ENCODE measurements at places on chromosomes 2 and 18.

DNA sequence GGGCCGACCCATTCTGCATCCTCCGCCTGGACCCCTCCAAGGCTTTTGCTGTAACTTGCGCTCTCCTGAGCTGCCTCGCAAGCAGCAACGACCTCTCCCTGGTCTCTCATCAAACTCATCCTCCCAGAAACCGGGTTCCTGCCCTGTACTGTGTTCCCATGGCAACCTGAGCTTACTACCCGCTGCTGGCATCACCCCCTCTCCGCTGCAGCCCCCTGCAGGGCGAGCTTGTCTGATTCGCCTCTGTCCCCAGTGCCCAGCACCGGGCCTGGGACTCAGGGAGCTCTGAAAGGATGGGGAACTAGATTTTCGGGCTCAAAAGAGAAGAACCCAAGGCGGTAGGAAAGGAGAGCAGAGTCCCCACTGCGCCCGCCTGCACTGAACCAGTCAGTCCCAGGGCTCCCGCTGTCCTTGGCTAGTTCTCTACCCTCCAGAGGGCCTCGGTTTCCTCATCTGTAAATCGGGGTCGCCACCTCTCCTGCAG, 463 bp downstream of the HS1BP3 start:
- peak; percentile 42 for DNase-seq

- peak; percentile 87 for DNase-seq
These were observed at the start of gene DHRS9 for GRCh38 chr2:169069341-169069740. TSS of gene DHRS9 (plus strand) at chr2:169069563. CDS start at chr2:169081582, 12,019 bp downstream.

DNA sequence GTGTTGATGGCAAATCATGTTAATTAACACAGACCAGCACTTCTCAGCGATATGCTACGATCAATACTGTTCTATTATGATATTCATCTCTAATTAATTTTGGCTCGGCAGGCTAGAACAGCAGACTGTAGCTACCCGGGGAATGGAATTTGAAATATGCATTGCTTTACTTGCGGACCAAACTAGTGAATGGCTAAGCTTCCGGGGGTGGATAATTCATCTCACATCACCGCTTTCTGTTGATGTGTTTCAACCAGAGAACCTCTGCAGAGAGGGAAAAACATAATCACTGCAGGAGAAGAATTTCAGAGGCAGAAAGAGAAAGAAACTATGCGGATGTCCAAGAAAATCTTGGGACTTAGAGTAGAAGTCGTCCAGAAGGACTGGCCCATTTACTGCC, 490.9 kb downstream of the STK39 start:
- DNase-seq: peak; percentile 7

DNA sequence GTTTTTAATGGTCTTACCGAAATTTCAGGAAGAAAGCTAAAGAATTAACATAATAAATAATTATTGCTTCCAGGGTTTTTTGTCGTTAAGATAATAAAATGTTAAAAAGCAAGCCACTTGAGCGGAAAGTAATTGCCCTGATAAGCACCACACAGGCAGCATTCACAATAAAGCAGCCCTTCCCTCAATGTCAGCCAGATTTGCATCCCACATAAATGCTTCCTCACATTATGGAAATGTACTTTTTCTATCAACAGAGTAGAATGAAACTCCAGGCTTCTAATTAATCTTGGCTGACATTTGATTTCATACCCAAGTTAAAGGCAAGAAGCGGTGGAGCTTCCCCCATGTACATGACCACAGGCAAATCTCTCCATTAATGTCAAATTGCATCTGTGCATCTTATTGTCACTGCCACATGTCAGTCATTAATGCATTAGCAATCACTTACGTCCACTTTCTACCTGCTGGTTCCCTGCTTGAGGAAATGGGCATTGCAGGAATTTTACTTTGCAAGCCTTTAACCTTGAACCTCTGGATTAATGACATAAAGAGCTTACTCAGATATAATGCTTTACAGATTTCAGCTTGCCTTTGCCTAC, 26.2 kb downstream of the PTPRM start:
- no peak for DNase-seq

GRCh38 chr2:21096458-21096857, 27.3 kb upstream of the TDRD15 start:
- no peak for DNase-seq

DNA sequence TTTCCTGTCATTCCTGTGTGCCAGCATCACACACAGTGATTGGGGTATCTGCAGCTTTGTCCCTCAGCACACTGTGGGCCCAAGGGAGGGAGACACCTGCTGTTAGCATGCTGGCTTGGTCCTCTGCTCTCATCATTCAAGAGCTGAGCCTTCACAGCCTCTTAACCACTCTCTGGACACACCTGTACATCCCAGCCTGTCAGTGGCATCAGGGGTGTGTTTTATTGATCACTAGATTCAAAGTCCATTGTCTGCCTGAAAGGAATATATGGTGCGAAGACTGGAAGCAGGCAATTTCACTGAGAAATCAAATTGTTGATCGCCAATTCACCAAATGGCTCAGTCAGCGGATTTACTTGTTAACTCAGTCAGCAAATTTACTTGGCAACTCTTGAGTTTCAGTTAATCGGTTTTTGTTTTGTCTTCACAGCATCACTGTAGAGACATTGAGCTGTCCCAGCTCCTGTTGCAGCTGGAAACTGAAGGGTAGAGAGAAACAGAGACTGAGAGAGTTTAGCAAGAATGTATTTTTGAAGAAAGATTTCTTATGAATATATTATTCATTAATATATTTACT, 56.3 kb upstream of the TMEM200C start:
- no peak for DNase-seq

DNA sequence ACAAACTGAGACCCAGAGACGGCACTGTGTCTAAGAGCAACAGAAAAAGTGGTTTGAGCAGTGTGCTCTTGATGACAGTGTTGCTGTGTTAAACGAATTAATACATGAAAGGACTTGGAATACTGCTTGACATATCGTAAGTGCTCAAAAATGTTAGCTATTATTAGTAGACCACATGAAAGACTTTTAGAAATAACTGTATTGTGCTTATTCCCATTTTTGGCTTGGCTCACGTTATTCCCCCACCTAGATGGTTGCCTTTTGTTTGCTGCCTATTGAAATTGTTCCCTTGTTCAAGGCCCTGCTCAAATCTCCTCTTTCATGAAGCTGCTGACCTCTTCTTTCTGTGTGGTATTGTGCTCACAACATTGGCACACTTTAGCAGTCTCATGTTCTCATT, 27.8 kb upstream of the C2orf74 start:
- no peak for DNase-seq

- peak; percentile 2 for DNase-seq
These were observed 382.8 kb downstream of the GPD2 start for GRCh38 chr2:156818944-156819343.

- DNase-seq: no peak
These were observed 69.2 kb downstream of the TNS1 start for GRCh38 chr2:217933617-217933993.

- DNase-seq: no peak
These were observed 100.2 kb downstream of the DYNC1I2 start for GRCh38 chr2:171787333-171788072.

- DNase-seq: no peak
These were observed 12.0 kb downstream of the PCARE start for GRCh38 chr2:29062371-29062770.

- DNase-seq: no peak
These were observed 97.0 kb upstream of the PTPRM start for GRCh38 chr18:7470101-7470500.

GRCh38 chr2:216078776-216079175, 2.8 kb downstream of the PECR start:
- no peak for DNase-seq

GRCh38 chr18:36442717-36443116, 145.2 kb downstream of the FHOD3 start:
- no peak for DNase-seq

- DNase-seq: no peak
These were observed 69.9 kb downstream of the RHOB start for GRCh38 chr2:20516646-20517341.

- no peak for DNase-seq
These were observed 619 bp upstream of the MSH6 start for GRCh38 chr2:47782381-47782670.

DNA sequence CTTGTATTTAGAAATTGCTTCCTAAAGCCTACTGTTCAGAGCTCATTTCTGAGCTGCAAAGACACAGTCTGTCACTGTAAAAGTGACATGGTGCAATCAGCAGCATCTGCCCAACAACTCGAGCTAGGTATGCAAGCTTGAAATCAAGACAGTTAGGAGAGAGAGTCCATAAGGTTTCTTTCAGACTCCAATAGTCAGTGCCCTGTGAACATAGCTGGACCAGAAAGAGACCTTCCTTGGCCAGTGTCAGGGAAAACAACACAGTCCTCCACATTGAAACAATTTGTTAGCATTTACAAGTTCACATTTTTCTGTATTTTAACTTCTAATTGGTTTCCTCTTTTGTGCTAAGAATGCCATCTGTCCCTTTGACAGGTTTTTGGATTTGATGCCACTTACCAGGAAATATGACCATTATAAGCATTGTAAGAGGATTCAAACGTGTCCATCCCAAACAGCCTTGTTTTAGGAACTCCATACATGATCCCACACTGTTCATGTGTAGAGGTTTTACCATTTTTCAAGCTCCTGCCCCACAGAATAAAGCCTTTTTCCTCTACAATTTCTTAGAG, 8.9 kb upstream of the MYCN start:
- DNase-seq: no peak

- no peak for DNase-seq
These were observed 500.9 kb downstream of the BCL11A start for GRCh38 chr2:60052601-60053000.

DNA sequence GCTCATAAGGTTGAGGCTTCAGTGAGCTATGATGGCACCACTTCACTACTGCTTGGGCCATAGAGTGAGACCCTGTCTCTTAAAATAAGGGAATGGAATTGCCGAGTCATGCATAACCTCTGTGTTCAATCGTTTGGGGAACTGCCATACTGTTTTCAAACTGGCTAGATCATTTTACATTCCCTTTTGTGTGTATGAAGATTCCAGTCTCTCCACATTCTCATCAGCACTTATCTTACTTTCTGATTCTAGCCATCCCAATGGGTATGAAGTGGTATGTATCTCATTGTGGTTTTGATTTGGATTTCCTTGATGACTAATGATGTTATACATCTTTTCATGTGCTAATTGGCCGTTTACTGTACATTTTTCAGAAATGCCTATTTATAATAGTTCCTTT, 23.7 kb downstream of the MARCHF7 start:
- DNase-seq: peak; percentile 56

GRCh38 chr18:76981396-76981968, 151.1 kb downstream of the MBP start:
- no peak for DNase-seq

DNA sequence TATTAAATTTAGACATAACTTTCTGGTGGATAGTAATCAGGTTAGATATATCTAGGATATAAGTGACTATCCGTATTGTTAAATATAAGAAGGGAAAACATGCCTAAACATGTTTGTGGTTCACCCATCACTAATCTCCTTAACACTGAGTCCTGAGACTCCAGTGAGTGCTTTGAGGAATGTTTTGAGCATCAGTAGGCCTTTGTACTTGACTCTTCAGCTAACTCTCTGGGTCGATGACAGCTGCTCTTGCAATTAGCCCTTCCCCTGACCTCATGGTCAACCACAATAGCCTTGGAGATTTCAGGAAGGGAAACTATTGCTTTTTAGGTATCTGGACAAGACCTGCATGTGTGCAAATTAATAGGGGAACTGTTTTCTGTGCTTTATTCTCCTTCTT, 716.8 kb downstream of the EPHA4 start:
- peak; percentile 66 for DNase-seq

DNA sequence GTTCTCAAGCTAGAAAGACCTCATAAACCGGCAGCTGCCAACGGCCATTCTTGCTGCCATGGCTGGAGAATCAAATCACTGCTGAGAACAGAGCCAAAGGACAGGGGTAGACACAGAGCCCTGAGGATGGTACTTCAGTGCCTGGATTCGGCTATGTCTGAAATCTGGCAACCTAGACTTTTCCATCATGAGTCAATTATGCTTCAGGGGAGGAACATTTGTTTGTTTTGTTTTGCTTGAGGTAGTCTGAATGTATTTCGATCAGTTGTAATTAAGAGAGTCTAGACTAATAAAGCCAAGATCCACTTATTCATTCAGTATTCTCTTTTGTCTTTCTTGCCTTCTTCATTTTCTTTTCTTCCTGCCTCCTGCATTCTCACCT, 122.8 kb upstream of the SH3BP4 start:
- no peak for DNase-seq

- DNase-seq: peak; percentile 16
These were observed 5.8 kb upstream of the FAM228A start for GRCh38 chr2:24169023-24169422.

DNA sequence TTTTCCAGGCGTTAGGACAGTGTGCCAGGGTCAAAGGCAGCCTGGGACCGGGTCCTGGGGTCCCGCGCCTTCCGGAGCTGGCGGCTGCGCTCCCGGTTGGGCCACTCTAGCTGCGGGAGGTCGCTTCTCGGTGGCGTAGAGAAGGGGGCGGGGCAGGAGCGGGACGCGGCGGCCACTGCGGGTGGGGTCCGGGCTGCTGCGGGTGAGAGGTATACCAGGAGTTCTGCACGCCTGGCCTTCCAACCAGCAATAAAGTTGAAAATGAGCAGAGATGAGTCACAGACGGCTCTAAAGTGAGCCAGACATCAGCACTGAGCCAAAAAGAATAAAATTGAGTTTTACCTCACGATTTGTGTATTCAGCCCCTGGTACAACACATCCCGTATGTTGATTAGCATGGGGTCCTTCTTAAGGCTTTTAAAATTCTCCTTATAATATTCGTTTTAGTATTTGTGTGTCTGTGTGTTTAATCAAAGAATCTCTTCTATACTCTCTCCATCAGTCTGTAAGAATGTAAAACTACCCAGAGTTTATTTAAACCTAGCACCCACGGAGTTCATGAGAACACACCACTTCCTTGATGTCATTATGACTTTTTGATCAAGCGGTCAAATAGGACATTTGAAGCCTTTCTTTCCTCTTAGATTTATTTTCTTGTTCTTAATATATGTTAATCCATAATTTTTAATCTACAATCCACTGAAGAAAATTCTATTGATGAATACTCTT, at the start of gene C1GALT1C1L:
C1GALT1C1L (minus strand) TSS at position 108 of the 729 bp plus-strand sequence; CDS start at position 1, 107 bp downstream.
- peak; percentile 30 for DNase-seq

- no peak for DNase-seq
These were observed 539 bp upstream of the MOB4 start for GRCh38 chr2:197515315-197515738.

GRCh38 chr2:19989342-19989666, 601 bp downstream of the WDR35 start:
- no peak for DNase-seq

GRCh38 chr2:64273524-64274398, 129.5 kb upstream of the PELI1 start:
- DNase-seq: peak; percentile 90

DNA sequence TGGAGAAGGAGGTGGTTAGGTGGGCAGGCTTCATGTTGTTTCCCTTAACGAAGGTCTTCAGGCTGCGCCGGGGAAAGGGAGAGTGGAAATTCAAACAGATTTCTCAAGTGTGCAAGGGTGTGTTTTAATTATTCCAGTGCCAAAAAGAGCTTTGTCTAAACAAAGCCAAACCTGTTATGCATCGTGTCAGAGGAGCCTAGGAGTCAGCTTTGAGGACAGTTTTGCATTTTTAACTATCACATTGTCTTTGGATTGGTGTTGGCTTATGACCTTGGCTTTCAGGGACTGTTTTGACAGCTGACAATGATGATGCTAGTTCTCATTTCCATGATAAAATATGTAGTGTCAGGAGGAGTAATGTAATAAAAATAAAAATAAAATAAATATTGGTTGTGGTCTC, 144.8 kb downstream of the LDLRAD4 start:
- DNase-seq: no peak

GRCh38 chr2:10820978-10821695, 8.6 kb upstream of the PDIA6 start:
- no peak for DNase-seq
